ENCODE measurements at places on chromosomes 11 and 22. TPM values are rescaled to one million over a fixed set of nuclear protein-coding genes. Genes with fewer than 3 reads are reported as not detected.

GRCh38 chr11:17887779-17888178 lies 125.1 kb downstream of the SERGEF start:
- DNase-seq = peak; percentile 78

DNA sequence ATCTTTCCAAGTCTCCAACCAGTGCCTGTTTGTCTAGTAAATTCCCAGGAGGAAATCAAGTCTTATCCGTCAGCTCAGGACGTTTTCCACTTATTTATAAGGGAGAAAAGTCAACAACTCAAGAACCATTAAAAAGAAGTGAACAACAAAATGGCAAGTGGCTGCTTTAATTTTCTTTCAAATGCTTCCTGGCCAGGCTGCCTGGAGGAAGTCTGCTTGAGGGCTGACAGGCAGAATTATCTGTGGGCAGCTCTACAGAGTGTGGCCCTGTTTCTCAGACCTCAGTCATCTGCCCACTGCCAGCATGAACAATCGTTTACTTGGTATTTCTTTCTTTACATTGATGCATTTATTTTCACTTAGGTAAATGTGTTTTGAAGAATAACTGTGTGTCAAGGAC lies 281.9 kb upstream of the ISX start:
- peak; percentile 9 for DNase-seq

GRCh38 chr22:49021131-49021925 lies 806.3 kb downstream of the BRD1 start:
- DNase-seq = no peak

Gene PRRG4
- polyA plus RNA-seq = 1.4 TPM

Gene IGF2
- 4.4 TPM for polyA plus RNA-seq

Gene APOL1
- polyA plus RNA-seq = 0.11 TPM
